Neural cell (in vitro differentiated cells): ENCODE measurements at places on chromosomes 1 and 21. TPM values are rescaled to one million over a fixed set of nuclear protein-coding genes. Genes with fewer than 3 reads are reported as not detected.

The RCSD1 gene
- not detected in 2 replicates for polyA plus RNA-seq

The AP4B1 gene
- 178 and 192 TPM in 2 replicates for polyA plus RNA-seq

The CR1L gene
- not detected in 2 replicates for polyA plus RNA-seq

The TSTD1 gene
- polyA plus RNA-seq = 59.6 and 63.5 TPM in 2 replicates

The TMEM81 gene
- 7.7 and 10.1 TPM in 2 replicates for polyA plus RNA-seq
